ENCODE measurements at places on chromosomes 7 and 10. TPM values are rescaled to one million over a fixed set of nuclear protein-coding genes. Genes with fewer than 3 reads are reported as not detected.

GPR141 gene
- 0.60 TPM for total RNA-seq

PLXNA4 gene
- total RNA-seq = 17.6 TPM

LEP gene
- 2.7 TPM for total RNA-seq

CFTR gene
- 0.87 TPM for total RNA-seq

HHEX gene
- 2.6 TPM for total RNA-seq

OR9A2 gene
- not detected for total RNA-seq

PMS2 gene
- total RNA-seq = 6.2 TPM

ACBD7 gene
- total RNA-seq = not detected

TFPI2 gene
- total RNA-seq = 2.4 TPM

GSTO2 gene
- 0.70 TPM for total RNA-seq

OR13A1 gene
- total RNA-seq = not detected

INMT gene
- 48.1 TPM for total RNA-seq

DNA sequence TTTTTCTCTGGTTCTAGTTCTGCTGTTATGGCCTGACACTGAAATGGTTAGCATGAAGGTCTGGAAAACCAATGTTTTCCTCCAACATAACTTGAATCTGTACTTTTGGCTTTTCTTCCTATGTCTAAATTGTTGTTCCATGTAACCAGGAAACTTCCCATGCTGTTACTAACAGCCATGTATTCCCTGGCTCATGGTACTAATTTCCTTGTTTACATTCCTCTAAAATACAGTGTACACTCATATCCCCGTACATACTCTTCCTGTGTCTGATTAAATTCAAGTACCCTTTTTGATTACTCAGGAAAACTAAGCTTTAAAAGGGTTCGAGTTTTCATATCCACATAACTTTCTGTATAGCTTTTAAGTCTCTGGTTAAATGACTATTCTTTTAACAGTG, 12.3 kb upstream of the ACSM6 start:
- DNase-seq = no peak

GRCh38 chr10:114584419-114584818, 73.7 kb downstream of the ABLIM1 start:
- no peak for DNase-seq

DNA sequence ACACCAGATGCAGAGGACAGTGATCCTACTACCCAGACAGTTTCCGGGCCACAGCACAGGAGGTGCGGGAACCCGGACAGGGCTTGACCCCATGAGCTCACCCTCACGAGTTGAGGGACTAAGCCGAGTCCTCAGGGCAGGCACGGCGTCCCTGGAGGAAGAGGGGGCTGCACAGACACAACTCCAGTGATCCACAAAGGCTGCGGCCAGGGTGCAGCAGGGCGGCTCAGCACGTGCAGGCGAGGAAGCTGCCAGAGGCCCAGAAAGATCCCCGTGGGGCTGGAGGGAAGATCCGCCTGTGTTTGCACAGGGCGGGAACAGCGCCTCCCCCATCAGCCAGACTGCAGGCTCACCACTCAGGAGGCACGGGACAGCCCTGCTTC, 45.9 kb upstream of the TMEM72 start:
- peak; percentile 67 for DNase-seq

DNA sequence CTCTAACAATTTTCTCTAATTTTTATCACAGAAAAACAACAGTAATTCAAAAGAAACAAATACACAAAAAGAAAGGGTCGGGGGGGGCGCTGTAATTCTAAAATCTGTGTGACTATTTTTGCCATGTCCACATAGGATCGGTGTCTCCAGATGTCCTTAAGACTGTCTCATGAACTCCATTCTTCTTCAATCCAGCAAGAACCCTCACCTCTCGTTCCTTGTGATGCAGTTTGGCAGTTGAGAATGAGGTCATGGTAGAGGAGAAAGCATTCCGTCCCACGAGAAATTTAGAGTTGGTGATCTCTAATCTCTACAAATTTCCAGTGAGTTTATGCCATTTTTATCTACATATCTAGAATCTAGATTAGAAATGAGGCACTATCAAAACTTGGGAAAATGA, 394.7 kb downstream of the TFEC start:
- DNase-seq = no peak

DNA sequence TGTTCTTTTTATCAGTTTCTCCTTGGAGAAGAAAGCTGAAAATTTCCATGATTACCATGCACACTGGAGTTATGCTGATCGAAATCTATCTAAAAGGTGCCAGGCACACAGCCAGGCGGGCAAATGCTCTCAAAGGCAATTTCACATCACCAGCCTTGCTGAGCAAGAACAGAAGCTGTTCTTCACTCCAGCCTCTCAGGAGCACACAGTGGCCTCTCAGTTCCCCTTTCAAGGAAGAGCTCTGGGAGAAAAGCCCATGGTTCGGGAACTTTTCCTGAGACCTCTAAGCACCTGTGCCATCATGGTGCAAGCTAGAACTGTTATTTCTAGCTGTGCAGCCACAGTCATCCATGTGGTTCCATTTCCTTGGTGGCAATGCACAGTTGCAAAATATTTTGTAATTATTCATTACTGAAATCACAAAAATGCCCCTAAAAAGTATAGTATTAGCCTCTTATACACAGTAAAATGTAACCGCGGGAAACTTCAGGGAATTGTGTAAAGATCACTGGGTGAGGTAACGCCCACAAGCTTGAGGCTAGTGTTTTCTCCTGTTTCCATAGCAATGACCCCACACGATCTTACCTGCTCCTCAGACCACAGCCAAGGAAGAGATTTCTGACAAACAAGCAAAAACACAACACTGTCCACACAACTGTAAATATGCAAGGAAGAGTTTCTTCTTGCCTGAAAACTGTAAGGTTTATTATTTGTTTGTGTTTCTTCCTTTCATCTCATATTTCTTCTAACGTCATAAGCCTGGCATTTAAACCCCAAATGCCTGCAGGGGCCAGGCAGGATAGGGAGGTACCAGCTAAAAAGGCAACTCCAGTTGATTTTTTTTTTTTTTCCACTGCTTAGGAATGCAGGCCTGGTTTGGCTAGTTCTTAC, 121.2 kb downstream of the FAM107B start:
- DNase-seq = no peak

- no peak for DNase-seq
These were observed 29.8 kb downstream of the NDUFB2 start for GRCh38 chr7:140726281-140726680.

DNA sequence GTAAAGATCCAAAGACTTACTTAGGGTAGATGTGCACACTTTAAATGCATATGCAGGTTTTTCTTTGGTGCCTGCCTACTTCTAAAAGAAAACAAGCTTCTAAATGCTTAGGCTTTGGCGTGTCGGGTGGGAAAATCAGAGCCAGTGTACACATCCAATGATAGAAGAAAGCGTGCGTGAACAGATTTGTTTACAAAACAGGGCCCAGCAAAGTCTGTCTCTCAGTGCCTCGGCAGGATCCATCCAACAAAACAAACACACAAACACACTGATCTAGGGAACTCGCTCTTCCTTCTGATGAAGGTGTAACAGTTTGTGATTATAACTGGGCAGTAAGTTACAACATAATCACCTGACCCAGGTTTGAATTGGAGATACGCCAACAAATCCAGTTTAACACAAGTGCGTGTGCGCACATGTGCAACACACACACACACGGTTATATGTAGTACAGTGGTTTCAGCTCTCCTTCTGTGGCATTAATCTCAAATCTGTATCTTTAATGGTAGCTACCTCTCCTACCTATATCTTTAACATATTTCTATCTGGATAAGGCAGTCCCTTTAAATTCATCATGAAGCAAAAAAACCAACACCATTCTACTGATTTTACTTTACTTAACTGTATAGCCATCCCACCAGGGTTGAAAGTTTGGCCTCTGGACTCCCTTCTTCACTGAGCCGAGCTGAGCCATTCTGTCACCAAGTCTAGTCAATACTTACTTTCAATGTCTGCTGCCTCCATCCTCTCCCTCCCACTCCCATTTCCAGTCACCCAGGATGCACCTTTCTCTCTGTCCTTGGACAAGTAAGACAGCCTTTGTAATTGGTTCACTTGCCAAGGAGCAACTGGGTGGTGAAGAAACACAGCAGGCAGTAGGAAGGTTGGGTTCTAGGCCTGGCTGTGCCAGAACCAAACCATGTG, 184.4 kb upstream of the KLF14 start:
- DNase-seq = no peak

DNA sequence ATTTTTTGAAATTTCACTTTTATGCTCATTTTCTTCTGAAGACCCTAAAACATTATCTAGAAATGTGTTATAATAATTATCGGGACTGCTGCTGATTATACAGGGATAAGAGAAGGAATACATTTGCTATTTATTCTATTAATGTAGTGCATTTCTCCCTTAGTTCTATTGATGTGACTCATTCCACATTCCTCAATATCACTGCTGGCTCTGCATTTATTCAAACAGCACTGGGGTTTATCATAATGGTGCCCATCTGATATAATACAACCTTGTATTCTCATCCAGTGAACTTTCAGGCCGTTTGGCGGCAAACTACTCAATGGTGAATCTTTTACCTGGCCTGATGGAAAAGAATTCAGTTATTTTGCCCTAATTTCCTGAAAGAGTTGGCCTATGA, 7.8 kb downstream of the KCND2 start:
- no peak for DNase-seq

GRCh38 chr10:52632591-52632990, 140.0 kb downstream of the MBL2 start:
- DNase-seq = no peak

DNA sequence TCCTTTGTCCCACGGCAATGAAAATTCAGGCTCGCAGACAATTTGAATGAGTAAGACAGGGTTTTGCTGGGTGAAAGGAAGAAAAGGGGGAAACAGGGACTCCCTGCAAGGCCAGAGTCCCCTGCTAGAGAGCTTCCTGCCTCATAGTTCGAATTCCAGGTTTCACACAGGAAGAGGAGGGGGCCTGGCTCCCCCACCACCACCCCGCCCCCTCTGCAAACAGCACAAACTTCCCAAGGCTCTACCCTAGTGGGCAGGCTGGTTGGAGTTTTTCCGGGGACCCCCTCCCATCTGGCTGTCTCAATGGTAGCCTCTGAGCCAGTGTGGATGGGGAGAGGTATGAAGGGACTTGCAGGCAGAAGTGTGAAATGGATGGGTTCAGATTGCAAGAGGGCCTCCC, 57.4 kb upstream of the NEBL start:
- no peak for DNase-seq

GRCh38 chr7:32218154-32218467, 147.9 kb upstream of the PDE1C start:
- no peak for DNase-seq

DNA sequence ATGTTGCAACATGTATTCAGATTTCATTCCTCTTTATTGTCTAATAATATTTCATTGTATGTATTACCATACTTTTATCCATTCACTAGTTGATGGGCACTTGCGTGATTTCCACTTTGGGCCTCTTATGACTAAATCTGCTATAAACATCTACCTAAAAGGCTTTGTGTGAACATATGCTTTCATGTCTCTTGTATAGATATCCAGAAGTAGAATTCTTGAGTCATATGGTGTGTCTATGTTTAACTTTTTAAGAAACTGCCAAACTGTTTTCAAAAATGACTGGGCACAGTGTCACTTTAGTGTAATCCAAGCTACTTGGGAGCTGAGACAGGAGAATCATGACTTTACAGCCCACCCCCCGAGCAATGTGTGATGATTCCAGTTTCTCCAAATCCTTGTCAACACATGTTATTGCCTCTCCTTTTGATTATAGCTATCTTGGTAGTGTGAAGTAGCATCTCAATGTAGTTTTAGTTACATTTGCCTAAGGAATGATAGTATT, 618.9 kb upstream of the C7orf33 start:
- DNase-seq = no peak

- no peak for DNase-seq
These were observed 1.7 kb downstream of the ZNF777 start for GRCh38 chr7:149459201-149459539.

DNA sequence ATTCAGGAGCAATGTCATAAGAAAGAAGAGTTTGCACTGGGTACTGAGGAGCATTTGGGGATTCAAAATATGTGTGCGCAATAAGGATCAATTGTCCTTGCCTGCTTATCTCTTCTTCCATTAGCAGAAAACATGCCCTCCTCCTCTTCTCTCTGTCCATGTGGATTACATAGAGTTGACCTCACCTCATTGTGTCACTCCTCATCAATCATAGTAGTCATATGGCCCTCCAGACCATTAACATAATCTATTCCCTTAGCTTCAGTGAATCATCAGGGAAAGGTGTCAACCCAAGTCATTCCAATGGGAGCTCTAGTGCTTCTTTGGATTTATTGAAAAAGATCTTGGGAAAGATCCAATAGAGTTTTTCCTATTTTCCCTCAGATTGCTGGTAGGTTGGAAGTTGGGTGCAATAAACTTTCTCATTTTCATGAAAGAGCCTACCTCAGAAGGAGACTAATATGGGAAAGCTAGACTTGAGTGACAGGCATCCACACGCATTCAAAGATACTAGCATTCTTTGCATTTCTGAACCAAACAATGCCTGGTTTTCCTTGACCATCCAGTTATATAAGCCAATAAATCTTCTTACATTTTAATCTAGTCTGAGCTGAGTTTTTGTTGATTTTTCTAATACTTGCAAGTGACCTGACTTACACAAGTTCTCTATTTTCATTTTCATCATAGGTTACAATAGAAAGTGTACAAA, 71.5 kb upstream of the FAM13C start:
- no peak for DNase-seq

- no peak for DNase-seq
These were observed 21.1 kb downstream of the ZNF282 start for GRCh38 chr7:149216402-149216801.

DNA sequence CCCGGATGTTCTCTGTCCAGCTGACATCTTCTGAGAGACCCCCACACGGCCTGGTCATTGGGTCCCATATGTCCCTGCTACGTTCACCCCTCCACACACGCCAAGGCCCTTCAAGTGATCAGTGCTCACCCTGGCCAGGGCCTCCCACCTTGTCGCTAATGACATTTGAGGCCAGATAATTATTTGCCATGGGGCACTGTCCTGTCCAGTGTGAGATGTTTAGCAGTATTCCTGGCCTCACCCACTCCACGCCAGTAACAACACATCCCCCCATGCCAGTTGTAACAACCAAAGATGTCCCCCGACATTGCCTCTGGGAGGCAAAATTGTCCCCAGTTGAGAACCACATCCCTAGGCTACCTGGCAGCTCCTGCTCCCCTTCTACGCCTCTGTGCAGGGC, 49.9 kb upstream of the NANOS1 start:
- no peak for DNase-seq
